GM03348 (cell line): ENCODE measurements at places on chromosomes 13 and 19.

DNA sequence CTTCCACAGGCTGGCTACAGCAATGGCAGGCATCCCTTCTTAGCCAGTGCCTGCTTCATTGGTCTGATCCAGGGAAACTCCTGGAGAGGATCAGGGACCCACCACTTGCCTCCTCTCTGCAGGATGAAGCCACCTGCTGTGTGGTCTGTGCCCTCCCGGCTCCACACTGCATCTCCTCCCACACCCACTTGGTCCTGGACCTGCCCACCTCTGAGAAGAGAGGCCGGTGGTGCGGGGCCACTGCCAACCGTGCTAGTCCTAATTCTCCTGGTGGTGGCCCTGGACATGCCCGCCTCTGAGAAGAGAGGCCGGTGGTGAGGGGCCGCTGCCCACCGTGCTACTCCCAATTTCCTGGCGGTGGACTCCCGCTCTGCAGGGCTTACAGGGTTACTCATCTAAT is 98.8 kb downstream of the COL4A1 start:
- DNase-seq: no peak

GRCh38 chr19:46529622-46530451 is 34.2 kb upstream of the PNMA8B start:
- DNase-seq: peak; percentile 87

DNA sequence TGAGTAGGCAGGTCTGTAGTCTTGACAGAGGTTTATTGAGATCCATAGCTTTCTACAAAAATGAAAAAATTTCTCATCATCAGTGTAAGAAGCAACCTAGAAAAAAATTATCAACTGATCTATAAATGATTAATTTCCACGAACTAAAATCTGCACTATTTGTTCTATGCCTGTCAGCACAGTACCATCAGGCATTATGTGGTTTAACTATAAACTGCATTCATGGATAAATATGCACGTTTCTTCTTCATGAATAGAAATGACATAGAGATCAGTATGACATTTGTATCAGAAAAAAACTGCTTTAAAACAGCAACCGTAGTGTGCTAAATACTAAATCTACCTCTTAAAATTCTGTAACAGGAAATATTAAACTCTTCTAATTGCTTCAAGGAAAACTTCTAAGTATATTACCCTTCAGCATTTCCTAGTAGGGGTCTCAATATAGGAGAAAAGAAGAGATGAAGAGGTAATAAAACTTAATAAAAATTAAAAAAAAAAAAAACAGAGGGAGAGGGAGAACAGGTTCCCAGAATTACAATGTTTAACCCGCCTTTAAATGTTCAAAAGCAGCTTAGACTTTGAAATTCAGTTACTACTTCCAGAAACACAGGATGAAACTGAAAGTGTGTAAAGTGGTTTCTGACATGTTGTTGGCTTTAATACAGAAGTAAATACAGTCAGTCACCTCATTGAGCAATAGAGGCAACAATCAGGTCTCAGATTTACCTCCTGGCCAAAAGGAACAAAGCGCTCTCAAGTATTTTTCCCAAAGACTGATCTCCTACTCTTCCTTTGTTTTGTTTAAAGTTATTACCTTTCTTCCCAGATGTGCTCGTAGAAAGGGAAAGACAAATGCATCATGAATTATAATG is 144.4 kb downstream of the DIAPH3 start:
- DNase-seq: peak; percentile 9

- DNase-seq: no peak
These were observed 355.2 kb downstream of the KCNRG start for GRCh38 chr13:50370303-50370950.

GRCh38 chr13:66312312-66313087 is 917.6 kb downstream of the PCDH9 start:
- DNase-seq: peak; percentile 17

- DNase-seq: no peak
These were observed 37.5 kb downstream of the C13orf46 start for GRCh38 chr13:113936166-113936965.

DNA sequence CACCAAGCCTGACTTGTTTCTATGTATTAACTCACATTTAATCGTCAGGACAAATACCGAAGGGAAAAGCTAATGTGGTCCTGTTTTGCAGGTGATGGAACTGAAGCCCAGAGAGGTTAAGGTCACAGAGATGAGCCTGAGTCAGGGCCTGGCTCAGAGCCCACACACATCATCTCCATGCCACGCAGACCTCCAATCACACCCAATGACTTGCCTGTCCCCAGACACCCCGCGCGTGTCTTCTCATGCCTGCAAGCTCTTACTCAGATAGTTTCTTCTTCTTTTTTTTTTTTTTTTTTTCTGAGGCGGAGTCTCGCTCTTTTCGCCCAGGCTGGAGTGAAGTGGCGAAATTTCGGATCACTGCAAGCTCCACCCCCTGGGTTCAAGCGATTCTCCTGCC is 16.4 kb downstream of the SIX5 start:
- no peak for DNase-seq

DNA sequence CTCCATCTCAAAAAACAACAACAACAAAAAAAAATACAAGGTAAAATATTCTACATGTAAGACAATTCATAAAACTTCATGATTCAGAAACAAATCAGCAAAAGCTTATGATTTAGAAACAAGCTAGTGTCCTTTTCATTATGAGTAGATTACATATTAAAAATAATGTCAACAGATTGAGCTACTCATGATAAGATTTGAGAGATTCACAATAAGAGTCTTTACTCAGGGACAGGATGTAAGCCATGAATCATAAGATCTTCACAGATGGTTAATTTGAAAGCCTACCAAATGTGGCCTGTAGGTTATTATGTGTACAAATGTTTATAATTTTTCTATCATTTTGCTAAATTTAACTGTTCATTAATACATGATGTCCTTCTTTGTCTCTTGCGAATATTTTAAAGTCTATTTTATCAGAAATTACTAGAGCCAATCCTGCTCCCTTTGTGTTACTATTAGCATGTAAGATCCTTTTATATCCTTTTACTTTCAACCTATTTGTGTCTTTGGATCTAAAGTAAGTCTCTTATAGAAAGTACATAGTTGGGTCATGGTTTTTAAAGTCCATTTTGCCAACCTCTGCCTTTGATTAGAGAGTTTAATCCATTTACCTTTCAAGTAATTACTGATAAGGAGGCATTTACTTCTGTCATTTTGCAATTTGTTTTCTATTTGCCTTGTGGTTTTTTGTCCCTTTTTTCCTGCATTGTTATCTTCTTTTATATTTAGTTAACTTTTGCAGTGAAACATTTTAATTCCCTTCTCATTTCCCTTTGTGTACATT is 68.3 kb upstream of the RXFP2 start:
- peak; percentile 42 for DNase-seq

DNA sequence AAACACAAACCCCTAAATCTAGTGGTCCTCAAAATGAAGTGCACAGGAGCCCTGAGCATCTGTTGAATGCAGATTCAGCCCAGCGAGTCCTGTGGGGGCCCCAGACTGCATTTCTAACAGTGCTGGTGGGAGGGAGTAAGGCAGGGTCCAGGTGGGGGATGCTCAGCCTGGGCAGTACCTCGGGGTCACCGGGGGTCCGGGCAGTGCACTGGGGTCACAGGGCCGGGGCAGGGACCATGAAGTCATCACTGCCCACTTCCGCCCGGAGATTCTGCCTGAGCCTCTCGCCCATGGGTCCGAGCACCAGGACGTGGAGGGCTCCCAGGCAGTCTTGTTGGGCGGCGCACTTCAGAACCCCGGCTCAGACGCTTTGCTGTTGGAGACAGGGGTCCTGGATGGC is 838 bp upstream of the ATP4B start:
- DNase-seq: no peak

- no peak for DNase-seq
These were observed 68.4 kb downstream of the F2RL3 start for GRCh38 chr19:16957151-16957701.

DNA sequence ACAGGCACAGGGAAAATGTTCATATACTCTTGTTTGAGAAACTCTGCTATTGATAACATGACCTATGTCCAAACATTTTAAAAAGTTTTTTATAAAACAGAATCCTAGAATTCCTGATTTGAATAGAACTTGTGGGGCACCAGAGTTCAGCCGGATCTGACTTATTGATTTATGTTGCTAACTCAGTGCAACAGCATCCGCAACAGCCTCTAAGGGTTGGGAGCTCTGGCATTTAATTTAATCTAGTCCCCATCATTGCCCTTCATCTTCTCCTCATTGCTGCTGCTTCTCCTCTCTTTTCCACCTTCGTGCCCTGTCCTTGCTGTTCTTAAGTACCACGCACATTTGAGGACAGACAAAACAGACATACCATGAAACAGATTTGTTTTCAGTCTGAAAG is 214.5 kb downstream of the FGF14 start:
- DNase-seq: no peak

DNA sequence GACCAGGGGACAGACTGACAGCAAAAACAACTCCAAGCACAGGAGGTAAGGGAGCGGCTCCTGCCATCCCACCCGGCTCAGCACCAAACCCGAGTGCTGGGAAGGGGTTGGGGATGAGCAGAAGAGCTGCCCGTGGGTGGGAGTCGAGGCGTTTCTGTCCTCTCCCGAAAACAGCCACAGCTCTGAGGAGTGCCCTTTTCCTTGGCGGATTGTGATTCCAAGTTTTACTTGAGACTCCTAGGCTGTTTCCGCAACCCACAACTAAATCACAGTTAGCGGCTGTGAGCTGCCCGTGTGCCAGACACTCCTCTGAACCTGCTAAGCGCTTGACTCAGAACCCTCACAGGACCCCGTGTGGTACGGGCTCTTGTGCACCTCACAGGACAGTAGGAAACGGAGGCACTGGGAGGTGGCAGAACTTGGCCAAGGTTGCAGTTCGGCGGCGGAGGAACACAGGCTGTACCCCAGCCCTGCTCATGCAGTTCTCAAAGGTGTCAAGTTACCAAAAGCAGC is 21.4 kb downstream of the CFAP97D2 start:
- DNase-seq: no peak

GRCh38 chr13:91284335-91284734 is 63.2 kb upstream of the MIR17HG start:
- no peak for DNase-seq

- DNase-seq: peak; percentile 26
These were observed 69.9 kb downstream of the RUBCNL start for GRCh38 chr13:46317120-46317519.

DNA sequence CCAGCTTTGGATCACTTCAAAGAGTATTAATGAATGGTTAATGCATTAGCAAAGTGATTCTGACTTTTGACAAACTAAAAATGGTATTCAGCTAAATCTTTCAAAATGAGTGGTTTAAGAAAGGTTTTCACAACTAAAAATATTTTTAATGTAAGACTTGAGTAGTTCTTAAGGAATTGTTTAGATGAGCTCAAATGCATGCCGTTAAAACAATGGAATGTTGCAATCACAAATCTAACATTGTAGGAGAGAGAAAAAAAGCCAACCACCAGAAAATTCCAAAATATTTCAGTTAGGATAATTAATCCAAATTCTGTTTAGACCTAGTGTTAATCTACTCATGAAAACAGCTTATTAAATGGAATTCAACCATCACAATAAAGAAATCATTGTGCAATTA is 1044.8 kb upstream of the SLC10A2 start:
- DNase-seq: no peak
